ENCODE measurements at places on chromosomes 12 and 14.

DNA sequence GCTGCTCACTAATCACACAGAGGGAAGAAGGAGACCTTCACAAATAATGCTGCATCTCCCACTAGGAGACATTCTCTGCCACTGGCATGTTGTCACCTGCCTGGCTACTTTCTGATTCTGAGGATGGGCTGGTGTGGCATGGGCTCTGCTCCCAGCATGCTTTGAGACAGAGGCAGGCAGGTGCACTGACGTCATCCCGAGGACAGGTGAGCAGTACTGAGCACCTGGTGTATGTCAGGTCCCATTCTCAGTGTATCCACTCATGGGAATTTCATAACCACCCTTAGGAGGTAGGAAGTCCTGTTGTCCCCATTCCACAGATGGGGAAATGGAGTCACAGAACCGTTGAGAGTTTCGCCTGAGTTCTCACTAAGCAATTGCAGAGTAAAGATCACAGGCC is 597.9 kb downstream of the VRK1 start:
- no peak for DNase-seq

- no peak for DNase-seq
Observed at GRCh38 chr14:104731320-104732294, 7.6 kb downstream of the ADSS1 start.

DNA sequence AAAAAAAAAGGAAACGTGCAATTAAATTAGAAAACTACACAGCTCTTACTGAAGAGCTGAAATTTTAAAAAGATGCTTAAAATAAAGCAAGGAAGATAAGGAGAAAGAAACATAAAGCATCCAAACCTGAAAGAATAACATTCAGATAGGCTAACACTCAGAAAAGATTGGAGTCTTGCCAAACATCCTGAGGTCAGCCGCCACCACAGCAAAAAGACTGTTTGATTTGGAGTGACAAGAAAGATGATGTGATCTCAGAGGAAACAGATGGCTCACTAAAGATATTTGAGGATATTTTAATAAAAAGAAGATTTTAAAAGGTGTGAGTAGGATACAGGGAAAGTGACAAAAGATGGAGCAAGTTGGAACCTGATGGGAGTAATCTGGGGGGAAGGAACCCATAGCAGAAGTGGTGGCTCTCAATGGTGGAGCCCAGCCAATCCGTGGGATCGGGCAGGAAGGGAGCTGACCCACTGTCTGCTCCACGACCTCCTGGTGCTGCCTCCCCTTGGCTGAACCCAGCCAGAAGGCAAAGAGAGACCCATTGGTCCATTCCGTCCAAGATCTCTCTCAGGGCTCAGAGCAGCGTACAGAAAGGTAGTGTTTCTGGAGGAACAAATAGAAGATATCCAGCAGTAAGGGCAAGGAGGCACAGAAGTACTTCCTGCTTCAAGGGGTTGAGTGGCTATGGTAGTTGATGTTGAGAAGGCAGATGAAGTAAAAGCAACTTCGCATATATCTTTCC is 469.6 kb downstream of the RGS6 start:
- no peak for DNase-seq

DNA sequence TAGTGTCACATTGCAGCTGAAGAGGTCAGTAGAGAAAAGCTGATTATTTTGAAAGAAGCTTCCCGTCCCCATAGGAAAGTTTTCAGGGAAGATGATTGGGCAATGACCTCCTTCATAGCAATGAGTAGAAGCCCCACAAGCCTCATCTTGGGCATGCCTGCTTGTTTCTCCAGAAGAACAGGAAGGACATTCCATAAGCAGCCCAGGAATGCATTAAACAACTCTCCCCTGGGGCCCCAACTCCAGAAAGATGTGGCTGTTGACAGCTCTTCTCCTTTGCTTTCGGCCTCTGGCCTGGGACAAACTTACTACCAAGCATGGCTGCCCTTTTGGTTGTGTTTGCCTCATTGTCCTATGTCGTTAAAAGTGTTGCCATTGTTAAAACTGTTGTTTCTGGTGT is 5.7 kb upstream of the VDR start:
- no peak for DNase-seq

DNA sequence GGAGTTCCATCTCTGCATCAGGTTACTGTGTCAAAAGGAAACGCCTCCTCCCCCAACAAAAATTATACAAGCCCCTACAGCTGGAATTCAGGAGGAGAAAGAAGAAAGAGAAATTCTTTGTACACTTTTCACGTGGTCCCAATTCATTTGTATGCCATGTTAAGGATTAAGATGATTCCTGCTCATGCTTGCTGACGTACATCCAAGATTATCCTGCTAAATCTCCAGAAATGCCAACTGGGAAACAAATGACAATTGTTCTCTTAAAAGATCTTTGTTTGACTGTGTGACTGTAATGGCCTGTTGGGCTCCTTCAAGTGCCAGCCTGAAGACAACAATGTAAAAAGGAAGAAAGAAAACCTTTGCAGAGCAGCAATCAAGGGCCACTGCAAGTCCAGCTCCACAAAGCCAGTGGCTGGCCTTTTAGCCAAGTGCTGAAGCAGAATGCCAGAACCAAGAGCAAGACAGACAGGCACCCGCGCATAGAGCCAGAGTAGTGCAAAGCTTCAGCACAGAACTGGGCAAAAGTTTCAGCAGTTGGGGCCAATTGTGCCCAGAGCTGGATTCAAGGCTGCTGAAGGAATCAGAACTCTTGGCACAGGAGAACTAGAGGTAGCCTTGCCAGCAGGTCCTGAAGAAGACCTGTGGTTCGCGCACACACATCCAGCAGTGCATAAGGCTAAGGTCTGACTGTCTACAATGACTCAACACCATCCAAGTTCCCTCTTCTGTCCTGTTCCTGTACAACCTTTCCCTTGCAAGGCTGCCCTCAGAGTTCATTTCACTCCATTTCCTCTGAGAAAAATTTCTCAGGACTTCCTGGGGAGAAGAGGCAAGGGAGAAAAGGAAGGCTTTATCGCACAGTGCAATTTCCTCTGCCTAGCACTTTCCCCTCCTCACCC is 209.7 kb upstream of the BMP4 start:
- DNase-seq = no peak

DNA sequence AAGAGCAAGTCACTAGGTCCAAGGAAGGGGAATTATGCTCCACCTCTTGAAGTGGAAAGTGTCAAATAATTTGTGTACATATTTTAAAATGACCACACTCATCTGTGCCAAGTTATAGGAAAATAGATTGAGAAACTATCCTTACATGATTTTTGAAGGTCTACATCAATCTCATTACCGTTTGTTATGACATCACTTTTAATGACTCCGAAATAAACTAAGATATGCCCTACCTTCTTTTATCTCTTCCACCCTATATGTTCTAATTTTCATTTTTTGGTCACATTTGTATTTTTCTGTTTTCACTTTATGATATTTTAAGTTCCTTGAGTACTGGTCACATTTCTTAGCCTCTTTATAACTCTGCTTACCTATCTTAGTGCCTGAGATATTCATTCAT is 3.3 kb upstream of the PSMC6 start:
- DNase-seq = no peak

DNA sequence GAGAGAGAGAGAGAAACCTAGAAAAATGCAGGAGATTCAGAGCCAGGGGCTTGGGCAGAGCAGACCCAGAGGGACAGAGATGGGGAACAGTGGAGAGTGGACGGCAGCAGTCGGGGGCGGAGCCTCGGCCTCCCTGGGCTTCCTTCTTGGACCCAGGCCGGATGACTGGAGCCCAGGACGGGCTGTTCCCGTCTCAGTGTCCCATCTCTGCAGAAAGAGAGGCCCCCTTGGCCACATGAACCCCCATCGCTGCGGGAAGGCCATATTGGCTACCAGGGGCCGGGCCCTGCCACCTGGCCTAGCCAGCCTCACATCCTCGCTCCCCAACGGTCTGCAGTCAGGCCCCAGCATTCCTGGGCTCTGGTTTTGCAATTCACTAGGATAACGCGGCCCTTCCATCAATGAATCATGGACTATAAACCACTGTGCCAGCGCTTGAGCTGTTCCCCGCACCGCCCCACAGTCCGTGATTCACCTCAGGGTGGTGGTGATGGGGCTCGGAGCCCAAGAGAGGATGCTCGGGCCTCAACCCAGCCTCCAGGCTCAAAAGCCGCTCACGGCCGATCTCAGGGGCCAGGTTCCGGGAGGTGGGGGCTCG is 116.5 kb downstream of the RFLNA start:
- DNase-seq = no peak

DNA sequence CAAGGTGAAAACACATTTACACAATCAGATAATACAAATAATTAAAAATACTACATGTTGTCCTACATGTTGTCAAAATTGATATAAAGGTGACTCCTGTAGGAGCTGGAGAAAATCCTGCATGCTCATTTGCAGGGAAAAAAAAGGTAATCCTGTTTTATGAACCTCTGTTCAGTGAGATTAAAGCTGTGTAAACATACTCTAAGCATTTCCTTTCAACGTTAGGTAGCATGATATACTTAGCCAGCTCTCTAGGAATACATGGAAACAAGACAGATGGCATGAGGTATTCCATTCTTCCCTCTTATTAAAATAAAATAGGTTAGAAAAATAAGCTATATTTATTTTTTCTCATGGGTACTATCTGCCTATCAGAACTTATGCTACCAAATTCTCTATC is 635.7 kb upstream of the FLRT2 start:
- DNase-seq = no peak

- DNase-seq = no peak
Observed at GRCh38 chr12:16492820-16493797, 112.9 kb downstream of the LMO3 start.

DNA sequence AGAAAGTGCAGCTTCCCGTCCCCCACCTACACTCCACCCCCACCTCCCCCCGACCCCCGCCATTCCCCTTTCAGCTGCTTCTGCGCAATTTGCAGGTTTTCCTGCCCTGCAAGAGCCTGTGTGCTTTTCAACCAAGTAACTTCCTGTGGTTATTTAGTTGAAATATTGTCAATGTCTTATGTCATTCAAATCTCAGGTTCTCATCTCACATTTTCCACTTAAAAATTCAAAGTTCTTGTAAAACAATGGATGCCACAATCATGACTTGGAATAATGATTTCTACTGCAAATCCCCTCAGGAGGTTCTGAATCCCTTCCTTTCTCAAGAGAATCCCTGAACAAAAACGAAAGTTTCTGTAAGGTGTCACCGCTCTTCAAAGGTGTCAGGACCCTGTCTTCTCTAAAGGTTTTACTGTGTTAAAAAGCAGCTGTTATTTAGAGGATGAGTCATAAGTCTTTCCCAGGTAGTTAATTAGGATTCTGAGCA is 31.6 kb downstream of the WBP11 start:
- DNase-seq = no peak

- DNase-seq = no peak
Observed at GRCh38 chr12:94193168-94193567, 44.8 kb downstream of the PLXNC1 start.

GRCh38 chr14:52827426-52827825 is 36.0 kb upstream of the GNPNAT1 start:
- DNase-seq = no peak

DNA sequence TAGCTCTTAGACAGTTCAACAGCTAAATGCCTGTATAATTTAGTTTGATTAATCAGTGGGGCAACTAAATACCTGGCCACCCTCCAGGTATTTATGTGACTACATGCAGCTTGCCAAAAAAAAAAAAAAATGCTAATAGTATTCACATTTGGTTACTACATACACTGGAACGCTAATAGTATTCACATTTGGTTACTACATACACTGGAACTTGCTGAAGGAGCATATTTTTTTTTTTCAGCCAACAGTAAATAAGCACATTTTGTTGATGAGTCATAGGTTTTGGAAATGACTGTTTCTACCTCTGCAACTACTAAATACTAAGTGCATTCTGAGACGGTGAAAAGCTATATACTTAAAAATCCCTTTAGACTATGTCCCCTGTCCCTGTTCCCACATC is 1172.3 kb downstream of the LRFN5 start:
- no peak for DNase-seq

- no peak for DNase-seq
Observed at GRCh38 chr12:26396402-26396801, 201.0 kb downstream of the SSPN start.

DNA sequence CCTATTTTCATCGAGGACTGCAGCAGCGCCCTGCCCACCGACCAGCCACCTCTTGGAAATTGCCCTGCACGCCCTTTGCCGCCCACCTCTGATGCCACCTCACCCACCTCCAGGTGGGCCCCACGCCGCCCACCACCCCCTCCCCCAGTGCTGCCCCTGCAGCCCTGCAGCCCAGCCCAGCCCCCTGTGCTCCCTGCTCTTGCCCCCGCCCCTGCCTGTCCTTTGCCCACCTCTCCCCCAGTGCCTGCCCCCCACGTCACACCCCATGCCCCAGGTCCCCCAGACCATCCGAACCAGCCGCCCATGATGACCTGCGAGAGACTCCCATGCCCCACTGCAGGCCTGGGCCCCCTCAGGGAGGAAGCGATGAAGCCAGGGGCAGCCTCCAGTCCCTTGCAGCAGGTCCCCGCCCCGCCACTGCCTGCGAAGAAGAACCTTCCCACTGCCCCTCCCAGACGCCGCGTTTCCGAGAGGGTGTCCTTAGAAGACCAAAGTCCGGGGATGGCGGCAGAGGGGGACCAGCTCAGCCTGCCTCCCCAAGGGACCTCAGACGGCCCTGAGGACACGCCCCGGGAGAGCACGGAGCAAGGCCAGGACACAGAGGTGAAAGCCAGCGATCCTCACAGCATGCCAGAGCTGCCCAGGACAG is 96.5 kb downstream of the LGMN start:
- DNase-seq = no peak

DNA sequence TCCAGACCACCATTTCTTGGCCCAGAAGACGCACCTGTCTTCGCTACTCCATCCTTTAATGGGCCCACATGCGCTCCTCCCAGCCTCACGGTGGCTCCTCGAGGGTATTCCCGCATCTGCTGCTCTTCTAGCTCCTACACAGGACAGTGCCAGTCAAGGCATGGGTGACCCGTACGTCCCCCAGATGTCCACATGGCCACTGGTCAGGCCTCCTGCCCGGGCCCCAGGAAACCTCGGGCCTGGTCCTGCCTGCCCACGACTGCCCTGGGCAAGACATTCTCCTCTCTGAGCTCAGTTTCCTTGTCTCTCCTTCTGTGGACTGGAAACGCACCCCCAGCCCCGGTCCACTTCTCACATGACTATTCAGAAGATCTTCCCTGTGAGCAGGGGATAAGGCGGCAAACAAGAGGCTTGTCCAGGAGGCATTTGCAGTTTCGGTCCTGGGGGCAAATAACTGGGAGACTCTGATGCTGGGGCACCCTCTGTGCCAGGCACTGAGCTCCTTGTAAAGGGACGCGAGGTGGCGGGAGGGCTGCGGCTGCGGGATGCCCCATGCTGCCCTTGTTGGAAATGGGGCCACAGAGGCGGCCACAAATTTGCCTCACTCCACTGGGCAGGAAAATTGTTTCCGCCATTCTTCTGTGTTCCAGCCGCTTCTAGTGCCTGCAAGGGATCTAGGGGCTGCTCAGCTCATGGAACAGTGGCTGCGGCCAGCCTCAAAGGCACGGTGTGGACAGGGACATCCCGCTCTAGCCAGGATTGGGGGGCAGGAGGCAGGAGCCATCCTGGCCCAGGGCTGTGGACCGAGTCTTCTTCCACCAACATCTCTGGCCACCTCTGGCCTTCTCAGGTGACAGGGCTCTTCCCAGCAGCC is 6.8 kb upstream of the BEGAIN start:
- no peak for DNase-seq
